ENCODE measurements at places on chromosomes 11 and 22. TPM values are rescaled to one million over a fixed set of nuclear protein-coding genes. Genes with fewer than 3 reads are reported as not detected.

- DNase-seq: peak; percentile 83
These were observed 6.8 kb downstream of the ST14 start for GRCh38 chr11:130166457-130166784.

- no peak for DNase-seq
These were observed 315.0 kb downstream of the BRD1 start for GRCh38 chr22:49512487-49513165.

DNA sequence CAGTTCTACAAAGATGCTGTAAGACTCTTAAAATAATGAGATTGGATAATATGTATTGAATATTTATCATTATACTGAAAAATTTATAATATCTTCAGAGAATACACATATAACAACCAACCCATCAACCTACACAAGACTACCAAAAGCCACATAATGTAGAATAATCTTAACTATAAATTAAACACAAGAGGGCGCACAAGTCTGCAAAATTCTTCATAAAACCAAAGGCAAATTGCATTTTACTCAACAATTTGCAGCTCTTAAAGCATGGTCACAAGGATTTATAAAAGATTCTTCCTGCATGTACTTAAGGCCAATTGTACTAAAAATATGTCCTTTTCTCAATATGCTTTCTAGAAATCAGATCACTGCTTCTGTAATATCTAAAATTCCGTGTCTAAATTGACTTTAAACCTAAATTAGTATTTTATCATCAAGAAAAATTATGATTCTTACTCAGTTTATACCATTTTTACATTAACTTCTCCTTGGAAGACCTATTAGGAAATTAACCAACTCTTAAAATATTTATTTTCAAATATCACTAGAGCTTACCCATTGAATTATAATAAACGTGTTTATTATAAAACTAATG lies 79.0 kb downstream of the TTC28 start:
- DNase-seq: peak; percentile 68

DNA sequence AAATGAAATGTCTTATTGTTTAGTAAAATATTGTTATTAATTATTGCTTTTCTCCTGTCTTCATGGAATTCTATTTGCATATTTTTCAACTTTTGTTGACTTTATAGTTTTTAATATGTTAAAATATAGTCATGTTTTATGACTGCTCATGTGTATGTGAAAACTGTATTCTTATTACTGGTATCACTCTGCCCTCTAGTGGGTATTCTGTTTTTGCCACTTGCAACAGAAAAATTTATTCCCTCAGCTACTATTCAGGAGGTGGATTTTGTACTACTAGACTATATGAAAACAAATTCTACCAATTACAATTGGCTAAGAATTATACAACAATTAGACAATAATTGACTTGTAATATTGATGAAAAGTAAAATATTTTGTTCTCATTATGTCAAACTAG lies 45.0 kb downstream of the OR4C6 start:
- DNase-seq: no peak

The TTC36 gene
- 0.19 TPM for polyA plus RNA-seq

All from B cell (primary cell).